ENCODE measurements at places on chromosomes 2 and 18.

GRCh38 chr18:63159590-63159989 is 160.0 kb downstream of the BCL2 start:
- DNase-seq = peak; percentile 68

DNA sequence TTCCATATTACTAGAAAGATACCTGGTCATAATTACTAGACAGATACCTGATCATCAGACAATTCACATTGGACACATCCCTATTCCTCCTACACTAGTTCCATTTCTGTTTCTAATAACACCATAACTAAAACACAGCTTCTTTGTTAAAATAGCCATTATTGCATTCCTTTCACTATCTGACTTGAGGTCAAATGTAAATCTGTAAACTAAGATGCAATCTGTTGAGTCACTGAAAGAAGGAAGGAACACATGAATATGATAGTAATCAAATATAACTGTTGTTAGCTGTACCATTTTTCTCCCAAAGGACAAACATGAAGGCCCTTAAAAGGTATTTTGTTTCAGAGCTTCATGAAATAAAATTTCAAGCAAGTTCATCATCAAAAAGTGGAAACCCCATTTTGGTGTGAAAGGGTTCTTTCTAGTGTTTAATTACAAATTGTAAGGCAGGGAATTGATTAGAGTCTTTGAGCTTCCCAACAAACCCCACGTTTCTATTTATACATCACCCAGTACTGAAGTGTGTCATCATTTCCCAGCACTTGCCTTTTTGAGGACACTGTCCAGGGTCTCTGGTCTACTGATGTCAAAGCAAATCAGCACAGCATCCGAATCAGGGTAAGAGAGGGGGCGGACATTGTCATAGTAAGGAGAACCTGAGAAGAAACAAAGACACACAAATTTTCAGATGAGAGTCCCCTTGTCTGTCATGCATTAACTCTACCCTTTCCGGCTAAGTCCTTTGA is 13.0 kb downstream of the RND3 start:
- DNase-seq = no peak

GRCh38 chr2:64260817-64261216 is 116.6 kb upstream of the PELI1 start:
- peak; percentile 21 for DNase-seq

- no peak for DNase-seq
Observed at GRCh38 chr2:177902395-177903163, 170.0 kb downstream of the PDE11A start.

GRCh38 chr18:78765142-78765541 is 214.5 kb upstream of the SALL3 start:
- no peak for DNase-seq

All from stimulated activated CD4-positive, alpha-beta T cell treated with anti-CD3 and anti-CD28 coated beads, Interleukin-2, amount 100 ng/mL, for 24 hours (primary cell).